ENCODE measurements at places on chromosomes 16 and 17. TPM values are rescaled to one million over a fixed set of nuclear protein-coding genes. Genes with fewer than 3 reads are reported as not detected.
A peak's percentile ranks its signal among the peaks of the same experiment; 100 is the strongest.

- no peak for DNase-seq
Observed at GRCh38 chr17:10699856-10700255, 2.5 kb downstream of the ADPRM start.

KRTAP16-1 gene
- total RNA-seq = not detected

DNA sequence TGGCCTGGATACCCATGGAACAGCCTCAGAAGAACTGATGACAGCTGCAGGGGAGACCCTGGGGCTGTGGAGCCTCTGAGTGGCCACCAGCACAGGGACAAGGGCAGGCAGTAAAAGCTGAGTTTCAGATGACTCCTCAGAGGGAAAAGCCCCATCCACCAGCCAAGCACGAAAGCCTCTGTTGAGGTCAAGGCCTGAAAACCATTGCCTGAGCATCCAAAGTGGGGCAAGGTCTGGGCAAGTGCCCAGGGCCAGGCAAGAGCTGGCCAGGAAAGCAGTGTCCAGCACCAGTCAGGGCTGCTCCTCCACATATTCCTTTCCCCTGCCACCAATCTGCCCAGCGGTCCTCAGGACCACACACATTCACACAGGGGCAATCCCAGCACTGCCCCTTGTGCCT is 16.4 kb downstream of the ATP6V0D1 start:
- DNase-seq = no peak

HOXB6 gene
- total RNA-seq = 58.7 TPM

- no peak for DNase-seq
Observed at GRCh38 chr17:74240618-74241205, 27.3 kb downstream of the TTYH2 start.

- DNase-seq = peak; percentile 59
Observed at GRCh38 chr17:9512323-9513168, 63.1 kb downstream of the STX8 start.

- no peak for DNase-seq
Observed at GRCh38 chr17:10033959-10034358, 128.9 kb upstream of the RCVRN start.

Measured in A172 (cell line).